Amniotic stem cell (primary cell): ENCODE measurements at places on chromosomes 16 and 17.

- no peak for DNase-seq
These were observed 13.6 kb upstream of the CBFB start for GRCh38 chr16:67015313-67015731.

GRCh38 chr17:38327936-38328335 lies 15.8 kb downstream of the GPR179 start:
- no peak for DNase-seq

GRCh38 chr16:64391063-64391600 lies 730.7 kb downstream of the CDH11 start:
- peak; percentile 1 for DNase-seq

GRCh38 chr16:31094088-31094423 lies 541 bp downstream of the VKORC1 start:
- DNase-seq: no peak

DNA sequence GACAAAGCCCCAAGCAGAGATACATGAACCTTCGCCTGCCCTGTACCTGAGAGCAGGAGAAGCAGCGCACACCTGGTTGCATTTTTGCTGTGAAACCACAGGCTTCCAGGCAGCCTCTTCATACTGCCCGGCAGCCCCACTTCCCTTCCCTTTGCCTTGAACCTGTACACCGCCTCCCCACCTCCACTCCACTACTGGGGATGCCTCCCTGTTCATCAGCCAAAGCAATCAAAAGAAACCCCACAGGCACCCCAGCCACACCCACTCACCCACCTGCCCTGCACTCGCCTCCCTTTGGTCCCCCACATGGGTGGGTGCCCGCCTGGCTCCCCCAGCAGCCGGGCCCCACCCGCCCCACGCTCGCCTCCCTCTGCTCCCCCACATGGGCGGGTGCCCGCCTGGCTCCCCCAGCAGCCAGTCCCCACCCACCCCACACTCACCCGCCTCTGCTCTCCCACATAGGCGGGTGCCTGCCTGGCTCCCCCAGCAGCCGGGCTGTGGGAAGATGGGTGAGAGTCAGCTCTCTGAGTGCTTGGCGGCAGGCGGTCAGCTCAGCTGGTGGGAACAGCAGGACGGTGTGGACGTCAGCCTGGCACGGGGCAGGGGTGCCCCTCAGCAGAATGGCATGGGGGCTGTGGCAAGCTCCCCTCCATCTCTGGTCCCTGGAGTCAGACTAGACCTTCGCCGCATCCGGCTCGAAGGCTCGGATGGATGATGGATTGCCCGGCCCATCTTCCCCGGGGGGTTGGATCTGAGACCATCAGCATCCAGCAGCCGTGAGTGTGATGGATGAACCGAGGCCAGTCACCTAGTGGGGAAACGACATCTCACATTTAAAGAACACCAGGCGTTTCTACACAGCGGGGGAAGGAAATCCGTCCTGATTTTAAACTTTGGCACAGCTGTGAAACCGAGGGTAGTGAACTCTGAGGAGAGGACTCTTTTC lies 135.6 kb downstream of the BANP start:
- DNase-seq: no peak

GRCh38 chr16:9322769-9323168 lies 231.3 kb downstream of the HAPSTR1 start:
- no peak for DNase-seq

DNA sequence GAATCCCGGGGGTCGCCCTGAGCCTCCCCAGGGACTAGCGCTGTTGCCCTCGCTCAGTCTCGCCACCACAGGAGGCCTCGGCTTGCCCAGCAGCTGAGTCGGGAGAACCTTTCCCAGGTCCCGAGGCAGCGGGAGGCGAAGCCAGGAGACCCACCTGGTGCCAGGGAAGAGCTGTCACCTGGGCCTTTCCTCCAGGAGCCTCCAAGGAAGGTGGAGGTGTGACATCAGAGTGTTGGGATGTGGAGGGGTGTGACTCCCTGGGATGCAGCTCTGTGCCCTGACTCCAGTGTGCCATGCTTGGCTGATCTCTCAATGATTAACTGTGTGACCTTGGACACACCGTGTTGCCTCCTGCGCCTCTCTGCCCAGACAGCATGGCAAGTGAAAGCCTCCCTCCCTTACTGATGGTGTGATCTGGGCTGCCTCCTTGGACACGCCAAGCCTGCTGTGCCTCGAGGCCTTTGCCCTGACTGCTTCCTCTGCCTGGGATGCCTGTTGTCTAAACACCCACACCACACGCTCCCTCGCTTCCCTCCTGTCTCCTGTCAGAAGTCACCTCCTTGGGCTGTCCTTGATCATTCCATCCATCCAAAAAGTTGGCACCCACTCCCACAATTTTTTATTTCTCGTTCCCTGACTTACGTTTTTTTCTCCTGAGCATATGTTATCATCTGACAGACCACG lies 88.0 kb downstream of the CMIP start:
- DNase-seq: no peak

GRCh38 chr17:45120558-45120957 lies 11.8 kb downstream of the PLCD3 start:
- DNase-seq: no peak

- no peak for DNase-seq
These were observed 27.9 kb upstream of the ATP2C2 start for GRCh38 chr16:84340325-84341040.

GRCh38 chr17:32722733-32723132 lies 154.2 kb downstream of the MYO1D start:
- DNase-seq: no peak

DNA sequence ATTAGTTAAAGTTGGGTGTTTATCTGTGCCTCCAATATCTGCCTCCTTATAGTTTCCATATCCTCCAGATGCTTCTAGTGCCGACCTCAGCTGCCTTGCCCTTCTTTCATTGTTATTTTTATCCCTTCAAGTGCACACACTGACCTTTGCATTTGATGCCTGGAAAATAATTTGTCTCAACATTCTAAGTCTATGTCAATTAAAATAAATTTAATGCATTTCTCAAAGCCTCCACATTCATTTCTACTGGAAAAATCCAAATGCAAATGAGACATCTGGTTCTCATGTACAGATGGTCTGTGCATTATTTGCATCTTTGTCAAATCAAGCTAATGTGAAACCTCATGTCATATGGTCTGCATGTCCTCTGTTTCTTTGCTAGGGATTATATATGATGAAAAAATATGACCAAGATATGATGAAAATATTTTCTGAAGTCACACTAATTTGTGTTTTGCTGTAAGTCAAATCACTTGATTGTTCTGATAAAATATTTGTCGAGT lies 61.4 kb downstream of the TMEM100 start:
- no peak for DNase-seq

DNA sequence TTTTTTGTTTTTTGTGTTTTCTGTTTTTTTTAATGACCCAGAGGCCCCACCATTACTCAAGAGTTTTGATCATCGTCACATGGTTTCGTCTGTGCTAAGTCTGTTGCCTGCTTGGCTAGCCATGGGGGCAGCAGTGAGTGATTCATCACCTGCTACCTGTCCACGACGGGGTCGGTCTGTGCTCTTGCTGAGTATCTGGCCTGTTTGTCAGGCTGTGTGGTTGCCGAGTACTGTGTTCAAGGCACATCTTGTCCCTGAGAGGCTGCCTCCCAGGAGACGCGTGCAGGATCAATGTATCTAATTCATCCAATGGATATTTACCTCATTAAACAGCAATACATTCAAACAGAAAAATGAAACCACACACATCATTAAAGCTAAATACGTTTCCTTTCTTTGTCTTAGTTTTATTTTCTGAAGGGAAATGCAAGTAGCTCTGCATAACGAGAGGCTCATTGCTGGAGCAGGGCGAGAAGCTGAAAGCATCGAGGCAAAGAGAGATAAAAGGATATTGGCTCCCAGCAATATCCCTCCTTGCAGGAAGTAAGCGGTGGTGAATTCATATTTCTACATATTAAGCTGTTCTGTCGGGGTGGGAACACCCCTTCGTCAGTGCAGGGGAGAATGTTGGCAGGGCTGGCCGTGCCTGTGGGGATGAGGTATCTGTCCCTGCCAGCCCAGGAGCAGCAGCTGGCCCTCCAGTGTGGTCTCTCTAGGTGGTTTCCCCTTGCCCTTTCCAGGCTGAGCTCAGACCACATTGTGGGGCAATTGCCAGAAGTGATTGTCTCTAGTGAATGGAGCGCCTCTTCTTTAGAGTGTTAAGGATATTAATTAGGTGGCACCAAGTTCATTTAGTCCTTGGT lies 166.2 kb upstream of the ASIC2 start:
- no peak for DNase-seq

DNA sequence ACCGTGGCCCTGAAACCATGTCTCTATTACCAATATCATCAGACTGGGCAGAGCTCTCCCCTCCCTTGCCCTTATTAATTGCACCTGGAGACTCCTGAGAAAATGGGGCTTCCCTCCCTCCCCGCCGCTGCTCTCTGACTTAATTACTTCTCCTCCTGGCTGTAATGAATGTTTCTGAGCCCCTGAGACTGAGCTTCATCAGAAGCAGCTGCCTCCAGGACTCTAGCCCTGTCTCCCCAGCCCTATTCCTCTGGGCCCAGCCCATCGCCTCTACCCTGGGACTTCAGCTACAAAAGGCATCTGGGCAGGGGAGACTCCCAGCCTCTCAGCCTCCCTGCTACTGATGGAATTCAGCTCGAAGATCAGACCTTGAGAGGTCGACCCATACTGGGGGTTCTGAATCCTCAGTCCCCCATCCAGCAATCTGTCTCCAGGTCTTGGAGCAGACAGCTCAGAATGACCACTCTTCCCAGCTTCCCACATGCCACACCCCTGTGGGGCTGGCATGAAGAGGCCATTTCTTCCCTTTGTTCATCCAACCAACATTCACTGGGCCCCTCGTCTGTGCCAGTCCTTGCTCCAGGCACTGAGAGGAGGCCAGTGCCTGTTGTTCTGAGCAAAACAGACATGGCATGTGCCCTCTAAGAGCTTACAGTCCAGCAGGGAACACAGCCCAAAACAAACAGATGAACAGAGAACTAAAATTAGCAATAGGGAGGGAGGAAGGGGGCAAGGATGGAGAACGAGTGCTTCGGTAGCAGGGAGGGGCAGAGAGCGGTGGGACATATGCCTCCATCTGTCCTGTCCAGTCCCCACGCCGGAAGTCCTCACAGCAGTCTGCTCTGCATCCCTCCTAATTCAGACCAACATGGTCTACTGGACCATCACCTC lies 17.0 kb upstream of the NAGS start:
- no peak for DNase-seq
